Right ventricle myocardium superior (tissue), 1 donor: ENCODE measurements at places on chromosomes 11 and 22. TPM values are rescaled to one million over a fixed set of nuclear protein-coding genes. Genes with fewer than 3 reads are reported as not detected.

The RASSF10 gene
- 0.22 TPM for total RNA-seq

The KIF18A gene
- total RNA-seq = 0.16 TPM

The OR2AG2 gene
- total RNA-seq = not detected

The E2F8 gene
- 2.0 TPM for total RNA-seq

The GGTLC2 gene
- not detected for total RNA-seq

The PLAAT5 gene
- total RNA-seq = 4.0 TPM

The NRIP3 gene
- 1.0 TPM for total RNA-seq

The DNAJB7 gene
- total RNA-seq = not detected

The MPZL3 gene
- total RNA-seq = 1.8 TPM

The EMID1 gene
- 0.32 TPM for total RNA-seq

The FXYD2 gene
- 1.4 TPM for total RNA-seq

The MPPED2 gene
- 8.9 TPM for total RNA-seq

The DDX17 gene
- total RNA-seq = 193 TPM

The OR51B2 gene
- not detected for total RNA-seq

The TPBGL gene
- total RNA-seq = 0.11 TPM

The FLRT1 gene
- total RNA-seq = 0.35 TPM

The SLC6A5 gene
- not detected for total RNA-seq

The XNDC1N gene
- 2.7 TPM for total RNA-seq

The GLYAT gene
- total RNA-seq = 0.22 TPM

The SCN4B gene
- total RNA-seq = 12.0 TPM

The SEC14L6 gene
- total RNA-seq = not detected

The CCDC188 gene
- 0.30 TPM for total RNA-seq

The OR4A5 gene
- total RNA-seq = not detected

The SMCO4 gene
- total RNA-seq = 43.4 TPM

The ISX gene
- total RNA-seq = not detected

The MCHR1 gene
- total RNA-seq = 0.54 TPM

The GPR83 gene
- total RNA-seq = 0.27 TPM

The DEFB131B gene
- total RNA-seq = not detected

The SDF2L1 gene
- 20.4 TPM for total RNA-seq

The PRMT3 gene
- total RNA-seq = 13.3 TPM

The SIDT2 gene
- total RNA-seq = 19.5 TPM

The SPDYC gene
- total RNA-seq = not detected

The SERHL2 gene
- 2.4 TPM for total RNA-seq

The RFPL2 gene
- not detected for total RNA-seq

The JRKL gene
- total RNA-seq = 6.5 TPM

The SLC22A8 gene
- not detected for total RNA-seq

The PRRG4 gene
- total RNA-seq = 0.59 TPM

The SLC37A2 gene
- 3.8 TPM for total RNA-seq

The IGSF9B gene
- total RNA-seq = 38.9 TPM

The CENPM gene
- total RNA-seq = 0.59 TPM

The BCO2 gene
- 151 TPM for total RNA-seq

The COX8A gene
- 1,182 TPM for total RNA-seq
